ENCODE measurements at places on chromosomes 2 and 18.

- H3K27me3 ChIP-seq: no peaks in the 10 kb centered on the region
- H3K27ac ChIP-seq: no peak overlapping the region
- no peak for DNase-seq
- no peaks in the 10 kb centered on the region for H3K4me1 ChIP-seq
- H3K4me3 ChIP-seq: no peak overlapping the region
These were observed 185.9 kb downstream of the PDE1A start for GRCh38 chr2:182240862-182241371.

DNA sequence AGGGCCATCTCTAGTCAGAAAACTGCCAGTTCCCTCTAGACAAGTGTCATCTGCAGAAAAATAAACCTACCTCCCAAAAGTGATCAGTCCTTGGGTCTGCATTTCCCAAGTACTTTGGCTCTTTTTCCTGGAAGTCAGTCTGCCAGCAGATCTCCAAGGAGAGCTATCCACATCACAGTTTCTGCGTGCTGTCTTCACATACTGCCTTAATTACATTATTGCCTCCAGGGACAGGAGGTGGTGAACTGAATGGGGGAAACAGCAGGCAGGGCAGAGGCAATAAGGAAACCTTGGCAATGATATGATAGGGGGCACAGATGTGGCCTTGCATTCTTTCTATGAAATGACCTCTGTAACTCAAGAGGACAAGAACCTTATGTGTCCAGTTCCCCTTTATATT, 105.9 kb upstream of the SIX2 start:
- no peak overlapping the region for H3K27ac ChIP-seq
- H3K4me3 ChIP-seq: no peak overlapping the region
- no peaks in the 10 kb centered on the region for H3K36me3 ChIP-seq
- DNase-seq: no peak
- no peaks in the 10 kb centered on the region for H3K27me3 ChIP-seq

- DNase-seq: no peak
- no peaks in the 10 kb centered on the region for H3K27me3 ChIP-seq
- no peaks in the 10 kb centered on the region for H3K36me3 ChIP-seq
- no peak overlapping the region for H3K4me3 ChIP-seq
- peaks cover 13% of the 10 kb centered on the region for H3K4me1 ChIP-seq
These were observed 101.7 kb upstream of the LGALSL start for GRCh38 chr2:64352292-64352691.

- no peak overlapping the region for H3K27ac ChIP-seq
- H3K27me3 ChIP-seq: no peaks in the 10 kb centered on the region
- H3K36me3 ChIP-seq: no peaks in the 10 kb centered on the region
- no peaks in the 10 kb centered on the region for H3K4me1 ChIP-seq
- no peak overlapping the region for H3K4me3 ChIP-seq
These were observed 13.6 kb upstream of the TEX51 start for GRCh38 chr2:126884861-126885750.

DNA sequence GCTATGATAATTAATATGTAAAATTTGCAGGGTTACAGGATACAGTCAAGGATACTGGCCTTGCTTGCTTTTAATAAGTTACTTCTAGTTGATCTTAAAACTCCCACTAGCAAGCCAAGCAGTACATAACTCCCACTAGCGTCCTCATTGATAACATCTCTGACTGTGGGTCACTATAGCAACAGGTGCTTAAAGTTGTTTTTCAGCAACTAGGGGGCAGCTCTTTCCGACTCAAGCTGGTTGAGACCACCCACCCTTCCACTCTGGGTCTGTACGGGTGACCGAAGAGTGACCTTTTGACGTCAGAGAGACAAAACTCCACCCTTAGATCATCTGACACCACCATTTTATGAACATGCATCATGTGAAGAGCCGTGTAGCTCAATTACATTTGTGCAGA, 208.6 kb downstream of the MYO1B start:
- H3K27me3 ChIP-seq: no peaks in the 10 kb centered on the region
- H3K36me3 ChIP-seq: no peaks in the 10 kb centered on the region
- H3K4me1 ChIP-seq: peaks cover 5% of the 10 kb centered on the region

- no peaks in the 10 kb centered on the region for H3K36me3 ChIP-seq
- H3K4me3 ChIP-seq: no peak overlapping the region
- no peaks in the 10 kb centered on the region for H3K4me1 ChIP-seq
- no peak for DNase-seq
- no peaks in the 10 kb centered on the region for H3K27me3 ChIP-seq
These were observed 115.1 kb upstream of the NOSTRIN start for GRCh38 chr2:168687314-168687713.

- H3K36me3 ChIP-seq: no peaks in the 10 kb centered on the region
- H3K4me3 ChIP-seq: no peak overlapping the region
- H3K27me3 ChIP-seq: no peaks in the 10 kb centered on the region
- DNase-seq: peak; percentile 7
- no peak overlapping the region for H3K27ac ChIP-seq
- H3K4me1 ChIP-seq: no peaks in the 10 kb centered on the region
These were observed 1312.2 kb upstream of the ACVR2A start for GRCh38 chr2:146532509-146533147.

DNA sequence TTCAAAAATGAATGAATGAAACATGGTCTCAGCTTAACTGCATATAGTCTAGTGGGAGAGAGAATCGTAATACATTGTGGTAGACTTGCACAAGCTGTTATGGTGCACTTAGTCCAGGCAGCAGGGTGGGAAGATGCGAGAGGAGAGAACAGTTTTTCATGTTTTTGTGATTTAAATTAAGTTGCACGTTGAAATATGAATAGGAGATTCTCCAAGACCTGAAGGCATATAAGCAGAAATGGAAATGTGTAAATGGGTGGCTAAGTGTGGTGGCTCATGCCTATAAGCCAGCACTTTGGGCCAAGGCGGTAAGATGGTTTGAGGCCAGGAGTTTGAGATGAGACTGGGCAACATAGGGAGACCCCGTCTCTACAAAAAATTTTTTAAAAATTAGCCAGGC, 60.5 kb downstream of the TMEM185B start:
- no peaks in the 10 kb centered on the region for H3K4me1 ChIP-seq
- peaks cover 5% of the 10 kb centered on the region for H3K36me3 ChIP-seq
- DNase-seq: no peak
- H3K27me3 ChIP-seq: no peaks in the 10 kb centered on the region
- H3K27ac ChIP-seq: no peak overlapping the region

DNA sequence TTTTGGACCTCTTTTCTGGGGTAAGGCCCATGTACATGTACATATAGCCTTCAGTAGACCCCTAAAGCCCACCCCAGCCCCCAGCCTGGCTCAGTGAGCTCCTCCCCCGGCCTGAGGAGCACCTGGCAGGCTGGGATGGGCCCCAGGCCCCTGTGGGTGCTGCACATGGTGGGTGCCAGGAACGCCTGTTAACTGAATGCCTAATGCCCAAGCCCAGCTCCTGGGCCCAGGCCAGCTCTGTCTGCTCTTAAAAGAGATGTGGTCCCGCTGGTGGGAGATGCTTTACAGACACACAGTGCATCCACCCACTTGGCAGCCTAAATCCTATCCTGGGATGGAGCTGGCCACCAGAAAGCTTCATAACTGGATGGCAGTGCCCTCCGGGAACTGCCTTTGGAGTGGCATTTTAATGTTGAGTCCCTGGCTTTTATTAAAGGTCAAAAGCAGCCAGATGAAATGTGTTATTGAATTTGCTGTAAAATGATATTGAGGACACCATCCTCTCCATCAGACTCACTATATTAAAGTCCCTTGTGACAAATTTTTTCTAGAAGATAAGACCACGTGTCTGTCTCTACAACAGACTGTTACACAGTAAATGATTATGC, 7.7 kb upstream of the OXER1 start:
- H3K27ac ChIP-seq: no peak overlapping the region
- H3K4me1 ChIP-seq: no peaks in the 10 kb centered on the region
- no peaks in the 10 kb centered on the region for H3K27me3 ChIP-seq
- H3K4me3 ChIP-seq: no peak overlapping the region
- DNase-seq: no peak
- H3K36me3 ChIP-seq: no peaks in the 10 kb centered on the region

DNA sequence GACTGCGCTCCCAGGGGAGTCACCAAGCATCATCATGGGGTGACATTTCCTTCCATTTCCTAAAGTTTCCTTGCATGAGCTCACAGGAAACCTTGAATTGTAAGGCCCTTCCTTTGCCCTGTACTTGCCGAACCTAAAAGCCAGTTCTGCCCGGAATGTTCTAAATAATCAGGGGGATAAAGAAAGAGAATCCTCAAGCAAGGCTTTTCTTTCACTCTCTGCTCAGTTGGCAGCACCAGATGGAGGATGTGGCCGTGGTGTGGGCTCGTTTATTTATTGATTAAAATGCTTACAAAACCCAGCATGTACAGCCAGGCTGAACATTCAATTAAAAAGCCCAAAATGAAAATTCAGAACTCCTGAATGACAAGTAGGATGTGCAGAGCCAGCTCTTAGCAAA, 170.5 kb downstream of the SH3RF3 start:
- H3K4me3 ChIP-seq: no peak overlapping the region
- no peaks in the 10 kb centered on the region for H3K27me3 ChIP-seq
- DNase-seq: no peak
- H3K4me1 ChIP-seq: no peaks in the 10 kb centered on the region

DNA sequence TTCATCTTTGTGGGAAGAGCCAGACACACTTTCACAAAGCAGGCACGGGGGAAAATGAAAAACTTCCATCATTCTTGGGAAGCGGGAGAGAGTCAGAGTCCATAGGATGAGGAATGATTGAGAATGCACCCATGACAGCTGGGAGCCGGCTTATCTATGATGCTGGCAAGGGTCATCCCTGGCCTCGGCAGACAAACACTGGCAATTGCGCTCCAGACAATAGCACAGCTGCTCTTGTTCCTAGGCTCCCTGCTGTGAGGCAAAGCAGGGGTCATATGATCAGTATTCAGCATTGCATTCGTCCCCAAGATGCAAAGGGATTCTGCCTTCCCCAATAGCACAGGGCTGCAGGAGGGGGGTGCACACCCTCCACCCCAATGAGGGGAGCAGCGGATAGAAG, 33.0 kb downstream of the CYRIA start:
- no peaks in the 10 kb centered on the region for H3K27me3 ChIP-seq
- peak overlapping the region; percentile 97 for H3K27ac ChIP-seq
- H3K4me1 ChIP-seq: peaks cover 81% of the 10 kb centered on the region
- peaks cover 5% of the 10 kb centered on the region for H3K36me3 ChIP-seq
- H3K4me3 ChIP-seq: no peak overlapping the region

DNA sequence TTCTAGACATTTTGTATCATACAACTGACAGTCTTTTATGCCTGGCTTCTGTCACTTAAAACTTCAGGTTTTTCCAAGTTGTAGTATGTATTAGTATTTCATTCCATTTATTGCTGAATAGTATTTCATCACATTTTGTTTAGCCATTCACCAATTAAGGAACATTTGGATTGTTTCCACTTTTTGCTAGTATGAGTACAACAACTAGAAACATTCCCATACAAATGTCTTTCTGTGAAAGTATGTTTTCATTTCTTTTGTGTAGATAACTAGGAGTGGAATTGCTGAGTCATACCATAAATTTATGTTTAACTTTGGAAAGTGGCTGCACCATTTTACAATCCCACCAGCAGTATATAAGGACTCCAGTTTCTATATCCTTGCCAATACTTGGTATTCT, 135.9 kb downstream of the ATAD2B start:
- peaks cover 26% of the 10 kb centered on the region for H3K36me3 ChIP-seq
- no peaks in the 10 kb centered on the region for H3K4me1 ChIP-seq
- no peak for DNase-seq
- H3K27me3 ChIP-seq: no peaks in the 10 kb centered on the region
- no peak overlapping the region for H3K4me3 ChIP-seq

DNA sequence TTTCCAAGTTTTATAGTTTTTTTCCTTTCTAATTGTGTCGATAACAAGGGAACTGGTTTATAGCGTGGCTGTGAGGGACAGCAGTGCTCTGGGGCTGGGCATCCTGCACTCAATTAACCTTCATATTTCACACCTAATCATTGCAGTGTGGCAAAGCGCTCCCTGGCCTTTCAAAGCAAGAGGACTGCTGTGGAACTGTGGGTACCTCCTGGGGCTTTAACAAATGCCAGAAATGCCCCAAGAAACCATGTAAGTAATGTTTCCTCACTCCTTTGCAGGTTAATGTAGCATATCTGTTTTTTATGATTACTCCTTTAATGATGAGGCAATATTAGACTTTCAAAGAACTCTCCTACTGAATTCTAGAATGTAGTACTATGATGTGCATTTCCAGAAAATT, 259.0 kb upstream of the RASGRP3 start:
- H3K27me3 ChIP-seq: no peaks in the 10 kb centered on the region
- H3K27ac ChIP-seq: no peak overlapping the region
- H3K36me3 ChIP-seq: no peaks in the 10 kb centered on the region
- no peaks in the 10 kb centered on the region for H3K4me1 ChIP-seq
- H3K4me3 ChIP-seq: no peak overlapping the region

- H3K4me3 ChIP-seq: no peak overlapping the region
- no peaks in the 10 kb centered on the region for H3K36me3 ChIP-seq
- peaks cover 41% of the 10 kb centered on the region for H3K4me1 ChIP-seq
- peak; percentile 97 for DNase-seq
These were observed 41.6 kb downstream of the ACKR3 start for GRCh38 chr2:236610991-236611821.

DNA sequence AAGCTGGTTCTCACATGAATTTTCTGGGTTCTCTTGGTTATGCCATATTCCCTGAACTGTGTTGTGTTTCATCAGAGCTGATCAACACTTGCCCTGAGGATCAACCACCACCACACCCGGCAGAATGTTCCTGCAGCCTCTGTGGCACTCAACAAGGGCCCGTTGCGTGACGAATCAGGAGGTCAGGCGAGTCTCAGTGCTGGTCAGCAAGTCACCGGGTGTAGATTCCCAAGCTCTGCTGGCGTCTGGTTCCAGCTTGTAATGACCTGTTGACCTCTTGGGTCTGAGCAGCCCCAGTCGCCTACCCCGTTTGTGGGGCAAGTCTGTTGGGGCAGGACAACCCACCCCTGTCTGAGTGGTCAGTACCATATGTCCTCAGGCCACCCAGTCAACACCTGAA, 46.0 kb downstream of the ADCY3 start:
- no peak for DNase-seq
- H3K27me3 ChIP-seq: no peaks in the 10 kb centered on the region
- H3K36me3 ChIP-seq: peaks cover 13% of the 10 kb centered on the region
- H3K4me3 ChIP-seq: no peak overlapping the region

- H3K36me3 ChIP-seq: no peaks in the 10 kb centered on the region
- no peak overlapping the region for H3K27ac ChIP-seq
- no peak overlapping the region for H3K4me3 ChIP-seq
- no peak for DNase-seq
- peaks cover 8% of the 10 kb centered on the region for H3K27me3 ChIP-seq
- H3K4me1 ChIP-seq: no peaks in the 10 kb centered on the region
These were observed 144.2 kb upstream of the HDAC4 start for GRCh38 chr2:239544918-239545465.

DNA sequence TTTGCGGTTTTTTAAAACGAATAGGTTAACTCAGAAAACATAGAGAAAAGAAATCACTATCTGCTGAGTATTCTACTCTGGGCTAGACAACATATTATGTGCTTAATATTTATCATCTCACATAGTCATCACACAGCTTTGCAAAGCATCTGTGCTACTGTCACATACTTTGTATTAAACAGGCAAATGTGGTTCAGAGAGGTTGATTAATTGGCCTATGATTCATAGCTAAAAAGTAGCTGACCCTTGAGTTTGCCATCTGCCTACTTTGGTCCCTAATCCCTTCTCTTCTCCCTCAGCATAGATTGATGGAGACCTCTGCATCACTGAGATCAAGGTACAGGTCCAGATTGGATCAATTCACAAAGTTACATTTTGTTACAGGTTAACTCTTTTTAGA, 21.4 kb downstream of the ANKRD30B start:
- H3K27ac ChIP-seq: no peak overlapping the region
- no peaks in the 10 kb centered on the region for H3K4me1 ChIP-seq

- no peak for DNase-seq
- no peaks in the 10 kb centered on the region for H3K27me3 ChIP-seq
- no peak overlapping the region for H3K4me3 ChIP-seq
- H3K4me1 ChIP-seq: no peaks in the 10 kb centered on the region
These were observed 302.8 kb downstream of the NCKAP5 start for GRCh38 chr2:133265432-133265949.

All from SJCRH30 (cell line).